ENCODE measurements at places on chromosomes 4 and X.

DNA sequence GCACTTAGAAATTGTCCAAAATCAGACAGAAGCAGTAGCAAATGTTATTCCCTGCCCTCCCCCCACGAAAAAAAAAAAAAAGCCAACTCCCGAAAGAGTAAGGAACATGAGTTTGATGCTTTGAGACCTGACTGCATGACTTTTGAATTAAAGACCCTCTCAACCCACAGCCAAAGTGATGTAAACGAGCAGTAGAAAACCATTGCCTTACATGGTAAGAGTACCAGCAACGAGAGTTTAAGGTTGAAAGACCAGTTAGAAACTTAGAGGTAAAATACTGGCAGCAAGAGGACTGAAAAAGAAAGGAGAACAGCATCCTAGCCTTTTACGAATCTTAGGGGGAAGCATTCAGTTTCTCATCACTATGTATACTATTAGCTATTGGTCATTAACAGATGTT lies 10.0 kb upstream of the ANXA10 start:
- DNase-seq, result no peak

GRCh38 chrX:34585561-34585960 lies 71.5 kb downstream of the TMEM47 start:
- DNase-seq, result no peak

DNA sequence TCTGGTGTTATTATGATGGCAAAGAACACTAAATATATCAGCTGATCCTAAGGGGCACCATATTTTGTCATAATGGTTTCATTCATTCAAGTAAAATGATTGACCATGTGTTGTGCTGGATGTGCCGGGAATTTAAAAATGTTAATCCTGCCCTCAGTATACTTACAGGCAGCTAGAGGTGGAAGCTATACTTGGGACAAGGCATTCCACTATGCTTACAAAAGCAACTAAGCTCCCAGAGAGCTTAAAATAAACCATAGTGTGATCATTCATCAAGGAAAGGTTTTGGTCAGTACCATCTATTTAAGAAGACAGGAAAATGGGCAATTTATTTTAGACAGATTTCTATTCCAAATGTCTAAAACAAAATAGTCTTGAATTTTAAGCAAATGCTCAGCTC lies 46.4 kb downstream of the NR3C2 start:
- no peak for DNase-seq

- no peak for DNase-seq
Measured at GRCh38 chr4:145887241-145887991, 51.2 kb downstream of the ZNF827 start.

- DNase-seq, result no peak
Measured at GRCh38 chr4:39330353-39330752, 35.8 kb downstream of the RFC1 start.

DNA sequence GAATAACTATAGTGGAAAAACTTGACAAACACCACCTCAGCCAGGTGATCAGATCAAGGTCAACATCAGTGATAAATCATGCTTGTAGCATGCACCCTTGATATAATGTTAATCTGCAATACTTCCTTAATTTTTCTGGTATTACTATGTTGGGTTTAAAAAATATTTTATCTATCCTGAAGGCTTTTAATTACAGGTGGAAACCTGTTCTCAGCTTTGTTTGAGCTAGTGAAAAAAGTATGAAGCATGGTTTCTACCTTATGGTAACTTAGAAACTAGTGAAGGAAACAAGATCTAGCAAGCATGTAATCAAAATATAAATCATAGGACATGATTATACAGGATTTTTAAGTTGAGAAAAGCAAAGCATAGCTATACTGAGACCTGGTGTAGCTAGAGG lies 26.6 kb downstream of the MAOA start:
- DNase-seq, result no peak

- DNase-seq, result no peak
Measured at GRCh38 chr4:119508281-119508680, 120.3 kb downstream of the PDE5A start.

GRCh38 chrX:112818114-112819007 lies 22.3 kb downstream of the AMOT start:
- DNase-seq, result no peak

- no peak for DNase-seq
Measured at GRCh38 chrX:13369256-13370030, 49.6 kb upstream of the ATXN3L start.

DNA sequence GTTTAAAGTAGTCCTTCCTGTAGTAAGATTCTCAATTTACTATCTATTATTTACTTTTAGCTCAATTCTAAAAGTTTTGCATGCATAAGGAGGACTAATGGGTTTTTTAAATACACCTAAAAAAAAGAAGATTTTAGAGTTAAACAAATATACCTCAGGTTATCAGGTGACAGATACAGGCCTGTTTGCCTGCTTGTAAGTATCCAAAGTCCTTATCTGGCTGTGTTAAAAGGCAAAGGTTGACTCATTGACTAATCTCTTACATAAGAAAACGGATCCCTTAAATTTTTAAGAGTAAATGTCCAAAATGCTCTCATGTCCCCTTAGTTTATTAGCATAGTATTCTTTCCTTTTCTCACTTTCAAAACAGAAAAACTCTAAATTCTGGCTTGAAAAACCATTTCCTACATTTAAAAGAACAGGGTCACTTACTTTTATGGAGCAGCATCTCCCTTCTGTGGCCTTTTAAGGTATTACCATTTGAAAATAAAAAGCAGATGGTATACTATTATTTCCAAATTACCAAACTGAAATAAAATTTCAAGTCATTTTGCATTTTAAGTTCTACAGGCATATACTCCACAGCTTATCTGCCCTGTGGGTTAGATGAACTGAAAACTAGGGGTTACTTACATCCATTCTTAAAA lies 4.5 kb downstream of the CBR4 start:
- DNase-seq, result no peak

DNA sequence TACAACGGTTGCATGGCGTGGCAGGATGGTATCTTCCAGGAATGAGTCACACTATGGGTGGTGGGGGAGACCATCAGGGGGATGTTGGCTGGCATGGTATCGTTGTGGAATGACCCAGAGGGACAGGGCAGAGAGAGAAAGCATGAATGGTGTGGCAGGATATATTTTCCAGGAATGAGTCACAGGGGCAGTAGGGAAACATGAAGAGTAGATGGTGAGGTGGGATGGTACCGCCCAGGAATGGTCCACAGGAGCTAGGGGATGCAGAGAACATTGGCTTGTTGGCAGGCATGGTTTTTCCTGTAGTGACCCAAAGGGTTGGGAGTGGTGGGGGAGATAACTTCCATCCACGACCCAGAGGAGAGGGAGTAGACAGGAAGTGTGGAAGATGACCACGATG lies 62.4 kb downstream of the MAOA start:
- DNase-seq, result no peak

GRCh38 chr4:144313370-144313769 lies 172.9 kb upstream of the GYPA start:
- no peak for DNase-seq

DNA sequence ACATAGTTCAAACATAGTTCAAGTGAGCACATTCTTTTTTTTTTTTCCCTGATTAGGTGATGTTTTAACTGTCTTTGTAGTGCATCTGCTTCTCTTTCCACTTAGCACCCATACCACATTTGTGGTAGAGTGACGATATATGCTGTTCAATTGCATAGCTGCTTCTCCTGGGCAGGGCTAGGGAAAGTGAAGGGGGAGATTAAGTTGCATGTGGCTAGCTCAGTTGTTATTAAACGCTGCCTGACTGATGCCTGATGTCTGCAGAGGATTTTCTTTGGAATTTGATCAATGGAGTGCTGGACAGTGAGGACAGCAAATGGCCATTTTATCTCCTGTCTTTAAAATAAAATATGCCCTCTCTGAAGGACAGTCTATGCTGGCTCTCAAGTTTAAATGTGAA lies 63.7 kb downstream of the ANK2 start:
- DNase-seq, result no peak

GRCh38 chr4:163180090-163180489 lies 13.4 kb upstream of the NAF1 start:
- DNase-seq, result no peak

DNA sequence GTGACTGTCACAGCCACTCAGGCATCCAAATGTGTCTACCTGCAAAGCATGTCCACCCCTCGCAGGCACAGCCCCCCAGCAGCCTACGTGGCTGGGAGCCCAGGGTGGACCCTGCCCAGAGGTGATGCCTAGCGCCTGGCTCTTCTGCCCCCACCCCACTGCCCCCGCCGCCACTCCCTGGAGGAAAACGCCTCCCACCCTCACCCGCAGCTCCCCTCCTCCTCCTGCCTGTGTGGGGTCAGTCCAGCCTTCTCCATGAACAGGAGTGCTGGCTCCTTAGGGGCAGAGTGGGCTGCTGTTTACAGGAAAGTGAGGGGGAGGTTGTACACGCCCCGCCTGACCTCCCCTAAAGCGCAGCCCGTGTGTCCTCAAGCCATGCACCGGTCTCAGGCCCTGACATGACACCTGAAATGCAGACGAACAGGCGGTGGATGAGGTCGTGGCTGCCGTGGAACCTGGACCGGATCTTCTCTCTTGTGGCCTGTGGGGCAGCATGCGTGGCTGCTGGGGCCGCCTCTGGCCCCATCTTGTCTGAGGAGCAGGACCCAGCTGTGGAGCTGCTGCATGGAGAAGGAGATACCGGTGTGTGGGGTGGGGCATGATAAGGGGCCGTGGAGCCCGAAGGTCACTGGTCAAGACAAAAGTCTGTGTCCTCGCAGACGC lies 11.9 kb upstream of the MXD4 start:
- no peak for DNase-seq

DNA sequence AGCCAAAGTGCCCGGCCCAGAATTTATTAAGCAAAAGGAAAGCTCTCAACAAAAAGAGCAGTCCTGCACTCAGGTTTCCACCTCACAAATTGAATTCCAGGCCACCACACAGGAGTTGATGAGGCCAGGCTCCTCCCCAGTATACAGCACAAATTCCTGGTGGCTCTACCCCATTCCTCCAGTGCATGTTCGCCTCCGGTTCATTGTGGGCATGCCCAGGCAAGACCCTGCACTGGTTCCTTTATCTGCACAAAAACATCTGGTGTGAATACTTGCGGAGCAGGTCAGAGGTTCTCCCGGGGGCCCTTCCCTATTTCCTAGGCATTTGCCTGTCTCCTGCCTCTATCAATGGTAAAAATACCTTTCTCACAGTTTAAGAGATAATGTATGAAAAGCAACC lies 195.2 kb upstream of the ANXA10 start:
- DNase-seq, result no peak

- DNase-seq, result no peak
Measured at GRCh38 chrX:24243188-24243587, 70.7 kb downstream of the SUPT20HL2 start.

DNA sequence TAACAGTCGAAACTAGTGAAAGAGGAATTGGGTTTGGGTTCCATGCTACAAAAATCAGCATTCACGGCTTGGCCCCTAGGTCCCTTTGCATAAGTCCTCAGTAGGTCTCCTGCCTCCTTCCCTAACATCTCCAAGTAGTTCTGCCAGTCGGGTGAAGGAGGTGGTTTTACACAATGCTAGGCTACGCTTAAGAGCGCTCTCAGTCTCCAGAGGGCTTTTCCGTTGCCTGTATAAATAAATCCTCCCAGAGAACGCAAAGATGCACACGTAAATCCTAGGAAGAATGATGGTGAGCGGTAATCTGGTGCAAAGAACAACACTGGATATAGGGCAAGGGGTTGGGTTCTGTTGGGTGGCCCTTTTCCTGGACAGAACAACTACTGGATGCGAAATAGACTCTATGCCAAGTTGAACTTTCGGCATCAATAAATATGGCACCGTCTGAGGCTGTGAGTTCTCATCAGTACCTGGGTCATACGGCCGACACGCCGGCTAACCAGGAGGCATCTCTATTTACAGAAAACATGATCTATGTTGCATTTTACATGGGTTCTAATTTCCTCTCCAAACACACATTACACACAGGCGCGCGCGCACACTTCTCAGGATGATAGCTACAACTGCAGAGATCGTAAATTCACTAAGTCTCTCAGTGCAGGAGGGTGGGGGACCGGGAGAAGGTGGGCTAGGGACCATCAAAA lies 1.3 kb downstream of the CAMK2D start:
- DNase-seq, result peak; percentile 16

DNA sequence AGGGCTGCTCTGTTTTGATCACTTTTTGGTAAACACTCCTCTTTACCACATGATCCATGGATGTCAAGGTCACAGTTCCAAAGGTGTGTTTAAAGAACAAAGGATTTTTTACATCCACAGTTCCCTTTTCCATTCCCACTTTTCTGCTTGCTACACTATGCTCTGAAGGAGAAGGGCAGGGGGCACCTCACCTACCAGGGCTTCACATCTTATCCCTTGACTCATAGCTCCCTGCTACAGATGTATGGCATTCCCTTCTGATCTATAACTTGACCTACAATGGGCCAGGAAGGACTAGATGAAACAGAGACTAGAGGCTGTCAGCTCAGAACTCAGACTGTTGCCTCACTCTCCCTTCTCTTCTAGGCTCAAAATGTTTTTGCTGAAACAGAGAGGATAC lies 233.1 kb upstream of the RPS6KA3 start:
- DNase-seq, result no peak

GRCh38 chr4:54093324-54094240 lies 6.4 kb upstream of the GSX2 start:
- DNase-seq, result no peak

DNA sequence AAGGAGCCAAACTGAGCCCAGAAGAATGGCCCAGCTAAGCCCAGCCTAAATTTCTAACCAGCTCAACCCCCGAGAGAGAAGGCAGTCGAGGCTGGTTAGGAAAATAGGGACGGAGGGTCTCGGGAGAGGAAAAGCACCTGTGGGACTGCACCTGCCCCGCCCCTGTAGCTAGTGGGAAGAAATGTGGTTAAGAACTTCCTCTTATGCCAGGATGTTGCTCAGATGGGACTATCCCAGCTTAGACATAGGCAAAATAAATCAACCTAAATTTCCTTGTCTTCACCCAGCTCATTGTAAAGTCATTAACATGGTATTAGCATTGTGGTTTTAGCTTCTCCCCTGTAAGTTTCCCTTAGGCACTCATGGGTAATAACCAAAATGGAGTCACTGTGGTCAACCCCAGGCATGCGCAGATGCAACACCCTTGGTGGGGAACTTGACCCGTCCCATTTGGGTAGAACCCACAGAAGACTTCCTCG lies 86.8 kb downstream of the ZNF718 start:
- DNase-seq, result no peak

GRCh38 chr4:78747475-78747922 lies 28.7 kb upstream of the BMP2K start:
- DNase-seq, result no peak

DNA sequence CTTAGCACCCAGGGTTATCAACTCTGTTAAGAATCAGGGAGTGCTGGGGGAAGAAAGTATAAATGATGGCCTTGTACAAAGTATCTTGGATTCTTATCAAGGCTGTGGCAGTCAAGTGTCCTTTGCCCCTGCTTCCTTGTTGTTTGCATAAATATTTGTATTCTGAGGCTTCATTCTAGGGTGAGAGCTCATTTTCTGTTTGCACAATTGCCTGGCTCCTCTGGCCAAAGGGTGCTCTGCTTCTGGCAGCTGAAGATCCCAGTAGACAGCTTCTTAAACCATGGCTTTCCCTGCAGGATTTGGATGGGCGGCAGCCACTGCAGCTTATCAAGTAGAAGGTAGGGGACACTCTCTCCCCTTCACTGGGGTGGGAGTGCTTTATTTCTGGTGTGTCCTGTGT lies at the start of gene GBA3:
GBA3 (plus strand) TSS at position 202 of the 400 bp plus-strand sequence.
- no peak for DNase-seq
